Caki2 (cell line): ENCODE measurements at places on chromosomes 2 and 18. TPM values are rescaled to one million over a fixed set of nuclear protein-coding genes. Genes with fewer than 3 reads are reported as not detected.

CEP76 gene
- 21.5 and 22.4 TPM in 2 replicates for total RNA-seq

GRCh38 chr2:167928434-167928833 lies 319.0 kb downstream of the STK39 start:
- DNase-seq: no peak

SPHKAP gene
- total RNA-seq: not detected in 2 replicates

- no peak for DNase-seq
Measured at GRCh38 chr2:104487366-104487765, 366.5 kb upstream of the POU3F3 start.

DNA sequence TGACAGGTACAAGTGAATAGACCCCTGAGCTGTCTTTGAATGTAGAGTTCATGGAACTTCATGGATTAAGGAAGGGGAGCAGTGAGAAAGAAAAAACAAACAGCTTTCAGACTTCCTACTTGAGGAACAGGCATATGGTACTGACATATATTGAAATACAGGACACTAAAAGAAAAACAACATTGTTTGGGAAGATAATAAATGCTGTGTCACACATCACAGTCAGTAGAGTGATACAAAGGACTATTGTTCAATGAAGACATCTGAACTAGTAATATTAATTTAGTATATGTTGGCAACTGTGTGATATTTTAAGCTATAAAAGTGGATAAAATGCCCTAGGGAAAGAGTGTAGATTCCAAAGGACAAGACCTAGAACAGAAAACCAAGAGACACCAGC lies 3.3 kb downstream of the DSC2 start:
- peak; percentile 14 for DNase-seq

DNA sequence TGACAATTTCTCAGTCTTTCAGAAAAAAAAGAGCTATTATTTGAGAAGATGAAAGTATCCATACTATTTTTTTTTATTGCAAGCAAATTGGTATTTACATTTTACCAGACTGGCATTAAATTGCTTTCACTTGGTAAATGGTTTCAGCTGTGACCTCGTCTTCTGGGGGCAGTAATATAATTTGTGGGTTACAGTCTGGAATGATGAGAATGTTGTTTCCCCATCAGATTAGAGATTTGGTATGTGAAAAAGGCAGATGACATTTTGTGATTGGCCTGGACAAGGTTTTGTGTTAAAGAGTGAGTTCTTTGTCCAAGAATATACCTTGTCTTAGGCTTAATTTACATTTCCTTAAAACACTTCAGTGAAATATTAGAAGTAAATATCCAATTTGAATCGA lies 390.1 kb upstream of the ST6GAL2 start:
- no peak for DNase-seq

- no peak for DNase-seq
Measured at GRCh38 chr18:59617468-59617932, 79.7 kb downstream of the CCBE1 start.

ERFE gene
- total RNA-seq: 39.5 and 53.4 TPM in 2 replicates
